ENCODE measurements at places on chromosomes 13 and 19.

GRCh38 chr13:34458756-34459715 is 483.0 kb upstream of the NBEA start:
- DNase-seq: no peak

GRCh38 chr13:25137788-25138115 is 34.3 kb downstream of the AMER2 start:
- no peak for DNase-seq

GRCh38 chr13:106858903-106859532 is 291.1 kb upstream of the ARGLU1 start:
- peak; percentile 65 for DNase-seq

DNA sequence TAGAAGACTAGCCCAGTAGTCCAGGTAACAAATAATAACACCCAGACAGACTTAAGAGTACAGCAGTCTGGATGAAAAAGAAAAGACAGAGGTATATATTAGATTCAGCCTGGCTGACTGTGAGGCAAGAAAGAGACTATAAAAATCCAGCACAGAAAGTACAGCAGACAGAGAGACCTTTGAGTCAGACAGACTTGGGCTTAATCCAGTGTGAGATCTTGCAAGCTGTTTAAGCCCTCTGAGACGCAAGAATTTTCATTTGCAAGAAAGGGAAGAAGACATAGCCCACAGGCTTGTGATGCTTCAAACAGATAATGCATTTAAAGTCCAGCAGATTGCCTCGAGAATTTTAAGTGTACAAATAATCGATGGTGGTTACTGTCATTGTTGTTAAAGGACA is 471.4 kb downstream of the LIG4 start:
- DNase-seq: no peak

DNA sequence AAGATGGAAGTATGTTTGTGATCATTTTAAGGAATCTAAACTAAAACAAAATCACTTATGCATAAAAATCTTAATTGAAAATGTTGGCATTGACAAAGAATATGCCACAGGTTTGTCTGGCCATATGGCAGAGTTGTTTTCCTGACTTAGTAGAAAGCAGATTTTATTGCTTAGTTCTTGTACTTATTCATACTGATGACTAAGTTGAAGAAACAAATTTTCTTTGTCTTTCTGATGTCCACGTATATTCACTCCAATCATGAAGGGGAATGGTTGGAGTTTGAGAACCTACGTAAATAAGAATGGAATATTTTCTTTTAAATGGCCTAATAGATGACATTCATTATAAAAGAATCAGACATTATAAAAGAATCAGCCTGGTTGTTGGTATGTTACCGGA is 8.0 kb upstream of the GPC6 start:
- no peak for DNase-seq

DNA sequence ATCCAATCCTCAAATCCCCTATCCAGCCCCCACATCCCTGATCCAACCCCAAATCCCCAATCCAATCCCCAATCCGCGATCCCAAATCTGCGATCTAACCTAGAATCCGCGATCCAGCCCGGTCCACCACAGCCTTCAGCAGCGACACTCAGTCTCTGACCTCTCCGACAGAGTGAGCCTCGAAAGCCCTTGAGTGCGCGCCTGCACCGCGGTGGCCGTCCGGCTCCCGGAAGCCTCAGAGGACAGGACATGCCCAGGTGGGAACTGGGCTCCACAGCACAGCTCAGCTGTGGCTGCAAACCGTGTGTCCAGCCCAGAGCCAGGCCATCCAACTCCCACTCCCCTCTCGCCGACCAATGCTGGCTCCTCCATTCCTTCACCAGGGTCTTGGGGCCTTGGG is 48.8 kb upstream of the C1QTNF9B start:
- DNase-seq: no peak

DNA sequence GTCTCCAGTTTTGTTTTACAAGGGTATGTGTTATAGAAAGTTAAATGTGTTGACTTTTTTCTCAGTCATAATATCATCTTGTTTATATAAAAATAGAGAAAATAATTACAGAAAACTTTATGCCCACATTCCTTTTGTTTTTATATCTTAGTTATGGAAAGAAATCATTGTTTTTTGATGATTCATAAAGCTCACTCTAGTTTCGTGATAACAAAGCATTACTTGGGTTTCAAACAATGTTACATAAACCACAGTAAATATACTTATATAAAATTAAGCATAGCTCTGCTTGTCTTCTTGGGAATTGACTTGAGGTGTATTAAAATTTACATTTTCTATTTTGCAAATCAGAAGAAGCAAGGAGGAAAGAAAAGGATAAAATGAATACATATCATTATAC is 111.8 kb downstream of the SGCG start:
- no peak for DNase-seq

GRCh38 chr13:112978561-112979405 is 9.8 kb downstream of the MCF2L start:
- DNase-seq: no peak

GRCh38 chr13:84670245-84670644 is 788.0 kb upstream of the SLITRK1 start:
- no peak for DNase-seq

- no peak for DNase-seq
These were observed 245.7 kb downstream of the COL4A1 start for GRCh38 chr13:110061270-110061669.

DNA sequence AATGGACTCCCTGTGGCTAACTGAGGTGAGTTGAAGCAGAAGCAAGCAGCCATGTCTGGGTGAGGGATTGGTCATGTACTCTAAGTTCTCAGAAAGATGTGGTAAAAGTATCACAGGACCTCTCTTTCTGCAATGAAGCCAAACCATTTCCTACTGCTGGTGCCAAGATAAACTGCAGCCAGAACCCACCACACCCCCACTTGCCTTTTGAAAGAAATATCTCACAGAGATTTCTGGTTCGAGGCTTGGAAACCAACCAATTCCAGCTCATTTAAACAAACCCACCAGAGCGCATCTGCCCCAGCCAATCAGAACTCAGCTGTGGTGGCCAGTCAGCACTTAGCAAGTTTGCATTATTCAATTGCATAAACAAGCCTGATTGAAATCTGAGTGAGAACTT is 204.5 kb upstream of the ATXN8OS start:
- no peak for DNase-seq

DNA sequence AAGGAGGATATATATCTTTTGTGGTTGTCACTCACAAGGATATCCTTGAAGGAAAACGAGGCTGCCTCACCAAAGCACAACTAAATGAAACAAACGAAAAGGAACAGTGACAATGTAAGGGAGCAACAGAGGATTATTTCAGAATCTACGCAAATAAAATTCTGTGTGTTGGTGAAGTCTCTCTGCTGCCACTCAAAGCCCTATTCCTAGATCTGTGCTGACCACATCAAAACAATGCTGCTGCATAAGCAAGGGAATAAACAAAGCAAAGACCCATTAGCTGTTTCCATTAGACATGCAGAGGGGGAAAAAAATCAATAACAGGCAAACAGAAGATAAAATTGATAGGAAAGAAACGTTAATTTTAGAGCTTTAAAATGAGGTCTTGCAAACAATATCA is 204.4 kb downstream of the MZT1 start:
- no peak for DNase-seq

GRCh38 chr13:107392205-107392604 is 823.1 kb downstream of the LIG4 start:
- no peak for DNase-seq

- no peak for DNase-seq
These were observed 8.9 kb downstream of the STXBP2 start for GRCh38 chr19:7645656-7646425.

DNA sequence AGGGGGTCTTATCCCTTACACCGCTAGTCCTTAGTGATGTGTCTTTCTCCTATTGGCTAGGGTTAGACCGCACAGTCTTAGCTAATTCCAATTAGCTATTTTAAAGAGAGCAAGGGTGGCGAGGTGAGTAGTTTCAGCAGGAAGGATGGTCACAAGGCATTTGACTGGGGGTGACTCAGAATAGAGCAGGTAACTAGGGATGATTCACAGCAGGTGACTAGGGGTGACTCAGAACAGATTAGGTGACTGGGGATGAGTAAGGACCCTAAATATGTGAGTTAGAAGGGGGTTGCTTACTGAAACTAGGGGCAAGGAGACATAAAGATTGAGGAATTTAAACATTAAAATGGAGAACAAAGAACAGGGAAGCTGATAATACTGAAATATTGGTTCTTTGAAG is 64.3 kb downstream of the ZNF66 start:
- DNase-seq: no peak

- DNase-seq: no peak
These were observed 18.2 kb upstream of the COMP start for GRCh38 chr19:18809149-18809868.

DNA sequence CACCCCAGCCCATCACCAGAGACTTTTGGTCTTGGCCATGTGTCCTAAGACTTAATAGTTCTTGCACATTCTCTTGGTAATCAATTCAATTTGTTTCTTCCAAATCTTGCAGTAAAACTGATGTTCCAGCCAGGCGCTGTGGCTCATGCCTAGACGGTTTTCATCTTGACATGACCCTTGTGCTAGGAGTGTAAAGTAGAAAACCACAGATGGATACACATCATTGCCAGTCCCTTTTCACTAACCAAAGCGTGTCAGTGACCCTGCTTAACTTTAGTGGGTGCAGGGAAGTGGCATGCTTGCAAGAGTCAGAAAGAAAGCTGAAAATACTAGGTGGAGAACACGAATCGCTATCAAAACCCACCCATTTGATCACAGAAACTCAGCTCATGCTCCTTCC is 18.0 kb upstream of the CD70 start:
- DNase-seq: no peak

- no peak for DNase-seq
These were observed 77.0 kb downstream of the TM9SF2 start for GRCh38 chr13:99577934-99578917.

DNA sequence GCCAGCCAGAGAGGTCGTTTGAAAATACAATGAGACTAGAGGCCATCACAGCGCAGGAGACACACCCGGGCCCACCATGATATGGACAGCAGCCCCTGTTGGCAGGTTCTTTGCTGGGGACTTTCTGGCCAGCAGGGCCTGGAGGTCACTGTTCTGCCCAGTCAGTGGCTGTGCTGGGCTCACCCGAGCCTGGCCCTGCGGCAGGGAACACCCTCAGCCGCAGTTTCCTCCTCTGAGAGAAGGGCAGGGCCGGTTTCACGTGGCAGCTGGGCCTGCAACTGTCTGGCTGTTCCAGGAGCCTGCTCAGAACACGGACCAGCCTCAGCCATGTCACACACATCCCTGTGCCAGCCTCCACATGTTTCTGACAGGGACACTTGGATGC is 39.4 kb downstream of the ADPRHL1 start:
- no peak for DNase-seq

DNA sequence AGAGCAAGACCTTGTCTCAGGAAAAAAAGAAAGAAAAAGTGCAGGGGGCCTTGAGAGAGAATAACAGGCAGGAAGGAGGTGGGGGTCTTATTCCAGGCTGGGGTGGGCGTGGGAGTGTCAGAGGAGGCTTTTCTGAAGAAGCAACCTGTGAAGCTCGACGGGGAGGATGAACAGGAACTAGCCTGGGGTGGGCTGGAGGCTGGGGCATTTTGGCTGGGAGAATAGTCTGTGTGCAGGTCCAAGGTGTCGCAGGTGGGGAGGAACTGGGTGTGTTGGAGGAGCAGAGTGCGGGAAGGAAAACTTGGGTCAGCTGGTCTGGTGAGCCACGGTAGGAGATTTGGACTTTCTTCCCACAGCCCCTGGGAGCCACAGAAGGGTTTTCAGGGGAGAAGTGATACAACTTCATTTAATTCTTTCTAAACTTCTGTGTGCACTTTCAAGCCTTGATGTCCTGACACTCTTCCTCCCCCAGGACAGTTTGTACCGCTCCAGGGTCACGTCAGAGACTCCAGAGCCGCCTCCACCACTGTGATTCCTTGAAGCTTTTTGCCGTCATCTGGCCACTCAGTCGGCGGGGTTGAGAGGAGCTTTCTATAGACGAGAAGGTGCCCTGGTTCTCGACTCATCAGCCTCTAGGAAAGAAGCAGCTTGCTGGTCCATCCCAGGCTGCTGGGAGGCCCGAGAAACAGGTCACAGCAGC is 138.7 kb downstream of the SIPA1L3 start:
- no peak for DNase-seq

DNA sequence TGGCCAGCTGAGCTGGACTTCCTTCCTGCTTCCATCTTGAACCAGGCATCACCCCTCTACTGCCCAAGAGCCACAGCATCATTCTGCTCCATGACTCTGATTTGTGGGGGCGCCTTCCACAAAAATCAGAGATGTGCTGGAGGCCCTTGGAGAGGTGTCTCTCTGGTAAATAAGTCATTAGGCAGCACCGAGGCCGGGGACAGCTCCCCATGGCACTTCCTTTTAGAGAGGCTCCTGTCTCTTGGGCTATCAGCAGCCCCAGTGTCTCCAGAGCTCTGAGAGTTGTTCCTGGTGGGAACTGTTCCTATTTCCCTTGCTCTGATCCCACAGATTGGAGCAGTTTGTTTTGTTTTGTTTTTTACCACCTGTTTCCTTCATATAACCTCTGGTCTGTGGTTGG is 19.9 kb downstream of the NWD1 start:
- DNase-seq: peak; percentile 69

DNA sequence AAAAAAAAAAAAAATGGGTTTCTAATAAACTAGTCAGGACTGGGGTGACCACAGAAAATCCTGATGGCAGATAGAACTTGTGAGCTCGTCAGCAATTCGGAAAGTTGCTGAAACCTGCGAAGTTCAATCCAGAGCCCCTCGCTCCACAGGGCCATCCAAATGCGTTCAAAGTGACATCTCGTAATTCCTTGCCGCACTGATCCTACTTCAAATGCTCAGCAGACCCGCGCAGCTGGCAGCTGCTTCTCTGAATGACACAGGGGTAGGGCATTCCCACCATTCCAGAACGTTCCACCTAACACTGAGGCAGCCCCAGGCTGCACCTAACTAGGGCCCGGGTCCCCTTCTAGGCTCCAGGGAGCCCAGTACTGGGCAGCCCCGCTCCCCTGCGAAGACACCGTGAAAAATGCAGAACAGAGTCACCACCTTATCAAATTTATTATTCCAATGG is 4.8 kb upstream of the DAPK3 start:
- peak; percentile 3 for DNase-seq

DNA sequence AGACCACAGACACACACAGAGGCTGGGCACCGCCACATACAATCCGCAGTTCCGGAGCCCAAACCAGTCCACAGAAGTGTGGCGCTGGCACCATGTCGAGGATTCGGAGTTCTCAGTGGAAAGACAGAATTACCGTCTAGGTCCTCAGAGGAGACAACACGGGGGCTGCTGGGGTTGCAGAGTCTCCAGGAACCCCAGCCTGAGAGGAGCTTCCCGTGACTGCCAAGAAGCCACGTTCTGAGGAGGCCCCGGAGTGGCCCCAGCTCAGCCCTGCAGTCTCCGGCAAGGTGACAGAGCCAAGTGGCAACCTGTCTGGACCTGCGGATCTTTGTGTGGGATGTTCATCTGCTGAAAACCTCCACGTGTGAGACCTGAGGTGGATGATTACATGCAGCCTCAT is 7.3 kb upstream of the ADPRHL1 start:
- DNase-seq: no peak

All from iPS-NIHi11 (cell line).